Thyroid gland (tissue), 4 donors: ENCODE measurements at places on chromosomes 2 and 18. TPM values are rescaled to one million over a fixed set of nuclear protein-coding genes. Genes with fewer than 3 reads are reported as not detected.
A peak's percentile ranks its signal among the peaks of the same experiment; 100 is the strongest.

- H3K27ac ChIP-seq = peak overlapping the region; percentile 77
- no peaks in the 10 kb centered on the region for H3K36me3 ChIP-seq
- H3K4me1 ChIP-seq = peaks cover 22% of the 10 kb centered on the region
- no peak overlapping the region for H3K4me3 ChIP-seq
Measured at GRCh38 chr2:158828378-158829164, 33.5 kb downstream of the DAPL1 start.

DNA sequence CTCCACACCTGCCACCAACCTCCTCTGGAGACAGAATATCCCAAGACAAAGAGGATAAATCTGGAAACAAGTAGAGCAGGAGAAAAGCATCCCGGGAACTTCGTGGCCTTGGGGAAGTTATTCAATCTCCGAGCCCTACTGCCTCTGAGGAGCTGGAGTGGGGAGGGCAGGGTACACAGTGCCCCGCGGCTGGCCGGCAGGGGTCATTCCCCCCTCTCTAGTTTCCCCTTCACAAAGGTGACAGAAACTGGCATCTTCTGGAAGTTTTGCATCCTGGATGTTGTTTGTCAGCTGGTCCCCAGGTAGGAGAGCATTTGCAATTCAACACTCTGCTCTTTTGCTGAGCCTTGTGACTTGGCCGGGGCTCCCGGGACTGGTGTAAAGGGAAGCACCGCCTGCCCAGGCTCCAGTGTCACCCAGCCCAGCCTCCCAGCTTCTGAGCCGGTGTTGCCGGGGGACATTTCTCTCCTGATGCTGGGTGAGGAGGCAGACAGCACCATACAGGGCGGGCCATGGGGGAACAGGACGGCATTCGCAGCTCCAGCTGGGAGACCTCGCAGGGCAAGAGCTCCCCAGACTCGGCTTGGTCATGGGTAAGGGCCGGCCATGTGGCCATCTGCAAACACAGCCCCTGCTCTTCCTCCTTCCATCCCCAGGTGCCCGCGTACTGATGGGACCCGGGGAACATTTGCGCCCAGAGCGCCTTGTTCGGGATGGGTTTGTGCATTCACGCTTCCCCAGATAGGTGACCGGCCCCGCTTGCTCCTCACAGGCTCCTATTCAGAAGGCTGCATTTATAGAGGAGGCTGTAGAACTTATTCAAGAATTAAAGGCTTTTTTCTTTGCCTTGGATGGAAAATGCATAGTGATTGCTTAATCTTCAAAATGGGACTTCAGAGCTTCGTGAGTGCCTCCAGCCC lies 7.4 kb upstream of the NTSR2 start:
- no peaks in the 10 kb centered on the region for H3K4me1 ChIP-seq
- DNase-seq = no peak
- no peaks in the 10 kb centered on the region for H3K36me3 ChIP-seq
- H3K4me3 ChIP-seq = no peak overlapping the region

- no peaks in the 10 kb centered on the region for H3K27me3 ChIP-seq
- no peak overlapping the region for H3K4me3 ChIP-seq
- H3K36me3 ChIP-seq = no peaks in the 10 kb centered on the region
- DNase-seq = no peak
- peaks cover 42% of the 10 kb centered on the region for H3K4me1 ChIP-seq
Measured at GRCh38 chr2:870426-870825, 80.2 kb upstream of the SNTG2 start.

DNA sequence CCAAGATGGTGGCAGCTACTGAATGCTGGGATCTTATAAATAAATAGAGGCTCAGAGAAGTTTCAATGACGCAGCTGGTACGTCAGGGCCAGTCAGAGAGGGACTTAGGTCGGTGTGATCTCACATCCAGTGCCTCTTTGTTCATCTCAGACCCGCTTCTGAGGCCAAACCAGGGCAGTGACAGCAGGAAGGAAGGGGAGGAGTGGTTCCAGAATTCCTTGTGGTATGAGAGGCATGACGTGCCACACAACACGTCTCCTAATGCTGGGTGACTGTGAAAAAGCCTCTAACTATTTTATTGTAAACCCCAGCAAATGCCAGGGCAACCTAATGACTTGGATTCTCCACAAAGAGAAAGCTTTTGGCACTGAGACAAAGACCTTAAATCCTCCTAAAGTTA lies 423.3 kb downstream of the LPIN1 start:
- H3K27ac ChIP-seq = peak overlapping the region; percentile 50
- H3K27me3 ChIP-seq = no peaks in the 10 kb centered on the region
- DNase-seq = peak; percentile 47
- H3K4me1 ChIP-seq = peaks cover 6% of the 10 kb centered on the region
- H3K4me3 ChIP-seq = no peak overlapping the region

- H3K36me3 ChIP-seq = no peaks in the 10 kb centered on the region
- no peak overlapping the region for H3K27ac ChIP-seq
- no peak for DNase-seq
- H3K27me3 ChIP-seq = no peaks in the 10 kb centered on the region
Measured at GRCh38 chr2:19796035-19796695, 105.6 kb downstream of the TTC32 start.

- peaks cover 14% of the 10 kb centered on the region for H3K4me1 ChIP-seq
- no peaks in the 10 kb centered on the region for H3K36me3 ChIP-seq
- DNase-seq = peak; percentile 39
- no peak overlapping the region for H3K27ac ChIP-seq
- H3K4me3 ChIP-seq = no peak overlapping the region
- no peaks in the 10 kb centered on the region for H3K27me3 ChIP-seq
Measured at GRCh38 chr2:230866756-230867523, 2.2 kb downstream of the ITM2C start.

DNA sequence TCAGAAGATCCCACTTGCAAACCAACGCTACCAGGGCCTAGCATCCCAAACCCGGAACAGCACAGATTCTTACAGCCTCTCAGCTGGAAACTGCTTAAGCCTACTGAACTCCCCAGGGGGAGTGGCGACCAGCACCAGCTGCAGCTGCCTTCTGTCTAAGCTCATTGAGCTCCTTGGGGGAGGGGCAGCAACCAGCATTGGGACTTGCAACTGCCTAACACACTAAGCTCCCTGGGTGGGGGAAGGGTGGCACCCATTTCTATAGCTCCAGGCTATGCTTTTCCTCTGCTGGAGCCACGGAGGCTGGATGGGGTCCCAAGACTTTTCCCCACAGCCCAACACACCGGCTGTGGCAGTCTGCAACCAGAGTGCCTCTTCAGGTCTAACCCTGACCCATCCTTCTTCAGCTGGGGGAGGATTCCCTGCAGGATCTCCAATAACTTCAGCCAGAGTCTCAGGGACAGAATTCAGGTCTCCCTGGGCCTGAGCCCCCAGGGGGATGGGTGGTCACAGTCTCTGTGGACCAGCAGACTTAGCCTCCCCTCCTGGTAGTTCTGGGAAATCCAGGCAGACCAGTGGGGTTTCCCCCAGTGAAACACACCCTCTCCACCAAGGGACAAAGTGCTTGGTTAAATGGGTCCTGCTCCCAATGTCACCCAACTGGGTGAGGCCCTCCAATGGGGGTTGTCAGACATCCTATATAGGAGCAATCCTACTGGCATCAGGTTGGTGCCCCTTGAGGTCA lies 45.9 kb upstream of the ITGA4 start:
- no peak for DNase-seq
- H3K4me3 ChIP-seq = no peak overlapping the region
- no peaks in the 10 kb centered on the region for H3K4me1 ChIP-seq
- H3K27me3 ChIP-seq = no peaks in the 10 kb centered on the region

- H3K36me3 ChIP-seq = no peaks in the 10 kb centered on the region
- no peaks in the 10 kb centered on the region for H3K27me3 ChIP-seq
- no peaks in the 10 kb centered on the region for H3K4me1 ChIP-seq
- H3K4me3 ChIP-seq = no peak overlapping the region
- H3K27ac ChIP-seq = no peak overlapping the region
- no peak for DNase-seq
Measured at GRCh38 chr18:67733088-67733487, 216.6 kb upstream of the DSEL start.

- H3K27ac ChIP-seq = no peak overlapping the region
- H3K4me3 ChIP-seq = no peak overlapping the region
- H3K4me1 ChIP-seq = no peaks in the 10 kb centered on the region
- peaks cover 5% of the 10 kb centered on the region for H3K36me3 ChIP-seq
- no peak for DNase-seq
Measured at GRCh38 chr18:62964432-62964831, 249.1 kb downstream of the PHLPP1 start.

DNA sequence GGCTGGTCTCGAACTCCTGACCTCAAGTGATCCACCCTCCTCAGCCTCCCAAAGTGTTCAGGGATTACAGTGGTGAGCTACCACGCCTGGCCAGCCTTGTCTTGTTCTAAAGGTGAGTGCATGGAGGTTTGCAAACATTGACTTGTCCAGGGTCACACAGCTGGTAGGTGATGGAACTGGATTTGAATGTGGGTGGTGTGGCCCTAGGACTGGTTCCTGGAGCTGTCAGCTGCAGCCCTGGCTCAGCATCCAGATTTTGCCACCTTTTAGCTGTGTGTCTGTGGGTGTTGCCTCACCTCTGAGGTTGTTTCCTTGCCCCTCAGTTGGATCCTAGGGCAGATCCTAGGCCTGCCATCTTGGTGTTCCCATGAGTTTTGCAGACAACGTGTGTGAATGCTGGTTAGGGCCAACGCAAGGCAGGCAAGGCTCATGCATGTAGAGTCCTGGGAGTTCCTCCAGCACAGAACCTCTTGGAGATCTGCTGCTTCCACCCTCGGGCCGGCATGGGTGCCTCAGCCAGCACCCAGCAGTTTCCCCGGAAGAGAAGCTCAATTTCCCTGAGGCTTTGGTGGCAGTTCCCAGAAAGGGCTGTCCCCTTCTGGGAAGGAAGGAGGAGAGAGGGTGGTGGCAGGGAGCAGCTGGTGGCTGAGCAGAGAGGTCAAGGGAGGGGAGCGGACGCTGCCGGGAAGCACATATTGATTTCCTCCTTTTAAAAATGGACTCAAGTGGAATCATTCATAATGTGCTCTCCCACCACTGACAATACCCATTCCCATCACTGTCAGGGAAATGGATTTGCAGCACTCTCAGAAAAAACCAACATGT lies 127.6 kb upstream of the HS6ST1 start:
- H3K4me1 ChIP-seq = peaks cover 8% of the 10 kb centered on the region
- H3K27ac ChIP-seq = no peak overlapping the region

GRCh38 chr2:187037310-187037709 lies 188.3 kb upstream of the ZSWIM2 start:
- H3K27me3 ChIP-seq = no peaks in the 10 kb centered on the region
- no peaks in the 10 kb centered on the region for H3K4me1 ChIP-seq
- H3K27ac ChIP-seq = no peak overlapping the region

- DNase-seq = no peak
- no peak overlapping the region for H3K4me3 ChIP-seq
- no peaks in the 10 kb centered on the region for H3K27me3 ChIP-seq
Measured at GRCh38 chr2:212547716-212548454, 9.3 kb upstream of the ERBB4 start.

DNA sequence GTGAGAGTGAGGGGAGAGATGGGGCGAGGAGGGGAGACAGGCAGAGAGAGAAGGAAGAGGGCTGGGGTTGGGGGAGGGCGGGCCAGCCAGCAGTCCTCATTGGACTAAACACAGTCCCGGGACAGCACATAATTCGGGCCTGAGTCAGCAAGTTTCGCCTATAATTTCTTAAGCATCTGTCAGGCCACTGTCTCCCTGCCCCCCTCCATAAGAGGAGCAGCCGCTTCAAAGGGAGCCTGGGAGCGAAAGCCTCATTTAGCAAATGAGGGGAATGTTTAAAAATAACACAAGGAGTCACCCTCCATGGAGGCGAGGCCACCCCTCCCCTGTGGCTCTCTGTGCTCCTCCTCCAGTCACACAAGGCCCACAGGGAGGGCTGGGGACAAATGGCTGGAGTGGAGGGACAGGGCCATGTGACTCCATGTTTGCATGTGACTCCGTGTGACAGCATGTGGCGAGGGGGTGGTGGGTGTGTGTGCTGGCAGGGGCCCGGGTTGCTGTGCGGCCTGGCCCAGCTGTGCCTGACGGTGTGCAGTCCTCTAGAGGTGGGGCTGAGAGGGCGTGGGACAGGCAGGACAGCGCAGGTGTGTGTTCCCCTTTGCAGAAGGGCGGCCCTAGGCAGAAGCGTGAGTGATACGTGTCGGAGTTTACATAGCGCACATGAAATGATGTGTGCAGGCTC lies 162.4 kb downstream of the CELF4 start:
- peaks cover 16% of the 10 kb centered on the region for H3K4me1 ChIP-seq
- H3K27ac ChIP-seq = peak overlapping the region; percentile 78
- no peaks in the 10 kb centered on the region for H3K27me3 ChIP-seq
- H3K4me3 ChIP-seq = no peak overlapping the region

The VWA3B gene
- not detected for total RNA-seq

The POU3F3 gene
- not detected for total RNA-seq
